IPS-NIHi11 (cell line): ENCODE measurements at places on chromosomes 4 and X.

- DNase-seq: no peak
Measured at GRCh38 chr4:165737309-165737972, 135.6 kb upstream of the TLL1 start.

DNA sequence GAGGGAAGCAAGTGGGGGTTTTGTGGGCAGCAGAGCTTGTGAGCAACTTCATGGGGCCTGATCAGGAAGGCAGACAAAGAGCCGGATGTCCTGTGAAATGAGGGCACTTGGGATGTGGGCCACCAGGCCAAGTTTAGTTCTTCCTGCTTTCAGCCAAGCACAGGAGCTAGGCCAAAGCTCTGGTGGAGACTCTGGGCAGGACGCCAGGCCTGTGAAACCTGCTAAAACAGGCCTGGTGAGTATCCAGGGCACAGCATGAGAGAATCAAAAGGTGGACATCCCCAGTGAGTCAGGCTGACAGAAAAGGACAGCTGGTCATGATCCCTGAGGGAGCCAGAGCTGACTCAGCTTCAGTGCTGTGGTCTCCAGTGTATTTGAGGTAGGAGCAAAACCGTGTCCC, 95.7 kb downstream of the NPNT start:
- peak; percentile 33 for DNase-seq

GRCh38 chr4:169807934-169808509, 50.3 kb upstream of the HPF1 start:
- DNase-seq: no peak

DNA sequence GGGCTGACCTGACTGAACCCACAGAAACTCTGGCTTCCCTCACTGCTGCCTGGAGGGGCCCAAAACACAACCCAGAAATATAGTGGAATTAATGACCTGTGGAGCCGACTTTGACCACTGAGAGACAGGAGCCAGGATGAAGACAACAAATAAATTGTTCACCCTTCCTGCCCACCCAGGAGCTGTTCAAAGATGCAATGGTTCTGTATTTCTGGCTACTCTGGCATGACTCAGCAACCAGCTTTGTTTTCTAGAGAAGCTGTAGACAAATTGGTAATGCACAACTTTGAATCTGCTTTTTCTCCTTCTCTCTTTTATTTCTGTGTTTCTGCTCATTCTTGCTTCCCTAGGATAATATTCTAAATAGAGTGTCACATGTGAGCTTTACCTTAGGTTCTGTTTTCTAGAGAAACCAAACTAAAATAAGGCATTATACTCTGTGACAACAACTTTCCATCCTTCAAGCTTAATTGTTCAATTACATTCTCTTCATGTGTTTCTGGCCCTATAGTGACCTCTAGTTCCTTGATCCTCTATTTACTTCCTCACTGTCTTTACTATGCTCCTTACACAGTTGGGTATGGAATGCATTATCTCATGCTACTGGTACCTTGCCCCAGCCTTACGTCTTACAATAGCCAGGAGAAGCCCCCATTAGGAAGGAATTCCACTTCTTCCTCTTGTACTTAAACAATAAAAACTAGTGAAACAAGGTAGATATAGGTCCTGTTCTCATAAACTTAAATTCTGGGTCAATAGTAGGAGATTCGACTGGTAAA, 6.5 kb upstream of the PRKG2 start:
- no peak for DNase-seq

DNA sequence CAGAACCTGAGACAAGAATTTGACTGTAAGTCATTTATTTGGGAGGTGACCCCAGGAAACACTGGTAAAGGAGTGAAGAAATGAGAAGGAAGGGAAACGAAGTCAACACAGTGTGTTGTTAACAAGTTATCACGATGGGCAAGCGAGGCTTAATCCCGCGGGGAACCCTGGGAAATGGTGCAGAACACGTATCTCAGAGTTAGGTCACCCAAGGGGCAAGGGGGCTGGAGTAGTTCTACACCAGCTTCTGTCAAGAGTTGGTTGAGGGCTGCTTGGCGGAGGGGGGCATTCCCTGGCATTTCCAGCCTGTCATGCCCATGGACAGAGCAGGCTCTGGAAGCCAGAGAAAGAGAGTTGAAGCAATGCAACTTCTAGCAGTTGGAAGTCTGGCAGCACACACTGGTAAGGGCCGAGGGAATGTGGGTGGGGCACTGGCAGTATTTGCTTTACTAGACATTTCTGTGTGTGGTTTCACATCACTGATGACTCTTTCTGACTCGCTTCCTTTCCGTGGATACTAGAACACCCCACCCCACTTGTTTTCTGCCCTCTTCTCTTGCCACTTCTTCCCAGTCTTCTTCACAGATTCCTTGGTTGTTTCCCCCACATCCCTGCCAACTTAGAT, 52.2 kb upstream of the ADGRG2 start:
- DNase-seq: no peak

DNA sequence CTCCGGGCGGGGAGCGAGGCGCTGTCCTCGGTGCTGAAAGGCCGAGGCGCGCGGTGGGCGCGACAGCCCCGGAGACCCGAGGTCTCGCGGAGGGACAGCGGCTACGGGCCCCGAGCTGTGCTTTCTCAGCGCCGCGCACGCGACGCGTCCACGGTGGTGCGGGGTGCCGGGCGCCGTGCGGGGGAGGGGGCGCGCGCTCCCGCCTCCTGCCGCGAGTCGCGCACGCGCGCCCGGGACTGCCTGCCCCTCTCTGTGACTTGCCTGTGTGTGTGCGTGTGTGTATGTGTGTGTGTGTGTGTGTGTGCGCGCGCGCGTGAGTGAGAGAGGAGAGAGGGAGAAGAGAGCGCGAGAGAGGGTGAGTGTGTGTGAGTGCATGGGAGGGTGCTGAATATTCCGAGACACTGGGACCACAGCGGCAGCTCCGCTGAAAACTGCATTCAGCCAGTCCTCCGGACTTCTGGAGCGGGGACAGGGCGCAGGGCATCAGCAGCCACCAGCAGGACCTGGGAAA, at the start of gene GRIA2:
TSS of gene GRIA2 (plus strand) at position 358 of the 511 bp plus-strand sequence. CDS start 315 bp downstream, outside the sequence.
- peak; percentile 90 for DNase-seq
